ENCODE measurements at places on chromosomes 5 and 9.

GRCh38 chr5:54388409-54388808, 67.1 kb upstream of the HSPB3 start:
- DNase-seq = no peak

GRCh38 chr5:84647581-84647980, 262.9 kb upstream of the EDIL3 start:
- no peak for DNase-seq

DNA sequence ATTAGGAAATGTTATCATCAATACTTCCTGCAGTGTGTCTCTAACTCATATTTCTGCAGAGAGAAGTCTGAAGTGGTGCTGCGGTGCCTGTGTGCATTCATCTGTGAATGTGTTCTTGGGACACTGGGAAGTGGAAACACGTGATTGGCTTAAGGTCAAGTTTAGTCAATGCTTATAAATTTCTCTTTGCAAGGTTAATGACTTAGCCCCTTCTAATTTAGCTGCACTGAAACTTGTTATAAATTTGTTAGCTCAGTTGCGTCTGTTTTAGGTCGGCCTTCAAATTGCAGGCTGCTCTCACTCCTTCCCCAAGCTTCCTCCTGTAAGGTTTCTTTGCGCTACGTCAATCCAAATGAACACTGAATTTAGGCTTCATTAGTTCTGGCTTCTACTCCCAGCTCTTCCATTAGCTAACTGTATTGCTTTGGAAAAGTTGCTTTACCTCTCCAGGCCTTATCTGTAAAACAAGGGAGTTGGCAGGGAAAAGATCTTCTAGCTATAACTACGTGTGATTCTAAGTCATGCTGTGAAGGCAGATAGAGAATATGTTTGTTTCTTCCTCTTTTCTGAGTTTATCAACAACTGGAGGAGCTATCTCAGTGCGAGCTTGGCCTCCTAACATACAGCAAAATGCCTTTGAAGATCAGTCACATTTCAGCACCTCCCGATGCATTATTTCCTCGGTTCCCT, 341.8 kb downstream of the NFIB start:
- no peak for DNase-seq

DNA sequence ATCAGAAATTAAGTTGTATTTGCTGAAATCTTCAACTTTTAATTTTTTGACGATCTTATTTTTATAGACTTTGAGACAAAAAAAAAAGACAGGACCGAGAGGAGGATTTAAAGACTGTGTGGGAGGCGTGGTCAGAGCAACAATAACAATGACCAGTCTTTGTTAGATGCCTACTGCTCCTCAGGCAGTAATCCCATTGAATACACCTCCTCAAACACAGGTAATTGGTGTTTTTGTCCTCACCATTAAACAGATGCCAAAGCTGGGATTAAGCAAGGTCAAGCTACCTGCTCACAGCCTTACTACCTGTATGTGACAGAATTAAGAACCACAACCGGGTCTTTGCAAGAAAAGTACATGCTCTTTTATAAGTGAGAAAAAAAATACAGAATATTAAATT, 233.3 kb upstream of the GRAMD2B start:
- no peak for DNase-seq

DNA sequence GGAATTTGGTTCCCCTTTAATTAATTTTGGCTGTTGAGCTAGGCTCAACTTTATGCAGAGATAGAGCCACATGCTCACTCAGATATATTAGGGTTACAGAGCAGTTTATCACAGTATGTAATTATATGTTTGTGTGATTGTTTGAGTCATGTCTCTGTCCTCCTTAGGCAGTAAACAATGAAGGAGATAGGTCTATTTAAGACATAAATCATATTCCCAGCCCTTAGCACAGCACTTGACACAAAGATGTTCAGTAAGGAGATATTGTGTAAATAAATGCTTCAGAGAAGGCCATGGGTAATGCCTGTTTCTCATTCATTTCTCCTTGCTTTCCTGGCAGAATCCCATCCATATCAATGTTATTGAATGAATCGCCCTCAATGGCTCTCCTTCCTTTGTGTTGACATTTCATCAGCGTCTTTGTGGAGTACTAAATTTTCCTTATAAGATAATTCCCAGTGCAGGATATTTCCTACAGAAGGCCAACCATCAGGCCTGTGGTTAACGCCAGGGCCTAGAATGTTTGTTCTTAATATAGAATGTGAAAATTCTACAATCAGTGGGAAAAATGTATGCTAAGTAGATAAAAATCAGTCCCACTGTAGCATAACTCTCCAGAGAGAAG, 408.0 kb downstream of the EBF1 start:
- no peak for DNase-seq
